Activated CD4-positive, alpha-beta T cell treated with anti-CD3 and anti-CD28 coated beads, Interleukin-2, amount 10 ng/mL, durations not matched to agents 24 days and 14 days (primary cell): ENCODE measurements at places on chromosomes 4 and X. TPM values are rescaled to one million over a fixed set of nuclear protein-coding genes. Genes with fewer than 3 reads are reported as not detected.
A peak's percentile ranks its signal among the peaks of the same experiment; 100 is the strongest.

The CENPVL1 gene
- not detected in 2 replicates for total RNA-seq

DNA sequence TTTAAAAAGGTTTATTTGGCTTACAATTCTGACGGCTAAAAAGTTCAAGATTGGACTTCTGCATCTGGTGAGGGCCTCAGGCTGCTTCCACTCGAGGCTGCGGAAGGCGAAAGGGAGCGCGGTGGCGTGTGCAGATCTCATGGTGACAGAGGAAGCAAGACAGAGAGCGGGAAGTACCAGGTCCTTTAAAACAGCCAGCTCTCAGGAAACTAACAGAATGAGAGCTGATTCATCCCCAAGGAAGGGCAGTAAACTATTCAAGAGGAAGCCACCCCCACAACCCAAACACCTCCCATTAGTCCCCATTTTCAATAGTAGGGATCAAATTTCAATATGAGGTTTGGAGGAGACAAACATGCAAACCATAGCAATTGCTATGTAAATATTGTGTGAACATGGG, 2144.2 kb upstream of the AGA start:
- no peak for DNase-seq

GRCh38 chr4:158015241-158015640, 157.6 kb downstream of the GASK1B start:
- no peak for DNase-seq

The TMEM187 gene
- 2.4 and 3.8 TPM in 2 replicates for total RNA-seq

DNA sequence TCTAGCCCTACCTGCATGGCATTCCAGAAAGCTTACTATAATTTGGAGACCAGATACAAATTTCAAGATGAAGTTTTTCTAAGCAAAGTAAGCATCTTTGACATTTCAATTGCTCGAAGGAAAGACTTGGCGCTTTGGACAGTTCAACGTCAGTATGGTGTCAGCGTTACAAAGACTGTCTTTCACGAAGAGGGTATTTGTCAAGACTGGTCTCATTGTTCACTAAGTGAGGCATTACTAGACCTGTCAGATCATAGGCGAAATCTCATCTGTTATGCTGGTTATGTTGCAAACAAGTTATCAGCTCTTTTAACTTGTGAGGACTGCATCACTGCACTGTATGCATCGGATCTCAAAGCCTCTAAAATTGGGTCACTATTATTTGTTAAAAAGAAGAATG, 17.6 kb downstream of the THAP9 start:
- DNase-seq, result no peak

The GLRA2 gene
- total RNA-seq, result not detected in 2 replicates

DNA sequence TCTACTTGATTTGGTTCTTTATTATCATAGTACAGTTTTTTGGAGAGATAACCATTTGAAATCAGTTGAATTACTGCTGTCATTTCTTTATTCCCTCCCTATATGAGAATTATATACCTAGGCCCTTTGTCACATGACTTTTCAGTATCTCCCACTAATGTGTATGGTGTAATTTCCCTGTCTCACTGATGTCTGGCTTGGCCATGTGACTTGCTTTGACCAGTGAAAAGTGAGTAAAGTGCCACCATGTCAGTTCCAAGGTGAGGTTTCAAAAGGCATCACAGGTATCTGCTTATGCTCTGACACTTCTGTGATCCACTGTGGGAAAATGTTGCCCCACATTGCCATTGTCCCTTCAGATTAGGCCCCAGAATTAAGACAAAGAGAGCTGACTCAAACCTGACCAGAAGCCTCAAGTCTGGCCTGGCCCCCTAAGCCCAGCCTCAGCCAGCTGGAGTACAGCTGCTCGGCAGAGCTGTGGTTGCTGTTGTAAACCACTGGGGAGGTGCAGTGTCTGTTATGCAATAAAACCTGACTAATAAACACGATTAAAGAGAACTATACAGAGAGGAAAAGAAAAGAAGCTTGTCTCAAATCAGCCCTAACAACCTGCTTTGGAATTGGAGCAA, 27.5 kb downstream of the SETD7 start:
- DNase-seq, result no peak

The NKX3-2 gene
- total RNA-seq, result not detected in 2 replicates

The DRP2 gene
- total RNA-seq, result 0.28 and 0.31 TPM in 2 replicates

- peak; percentile 88 for DNase-seq
Measured at GRCh38 chr4:244471-244870, 60.8 kb downstream of the ZNF732 start.

The SYTL5 gene
- total RNA-seq, result not detected in 2 replicates

GRCh38 chr4:77170926-77171325, 13.9 kb downstream of the CCNG2 start:
- DNase-seq, result no peak

- no peak for DNase-seq
Measured at GRCh38 chr4:38241541-38241940, 281.3 kb downstream of the PTTG2 start.

GRCh38 chrX:129831091-129831885, 12.4 kb downstream of the ZDHHC9 start:
- DNase-seq, result no peak

GRCh38 chr4:8645753-8646124, 53.2 kb downstream of the CPZ start:
- DNase-seq, result no peak

DNA sequence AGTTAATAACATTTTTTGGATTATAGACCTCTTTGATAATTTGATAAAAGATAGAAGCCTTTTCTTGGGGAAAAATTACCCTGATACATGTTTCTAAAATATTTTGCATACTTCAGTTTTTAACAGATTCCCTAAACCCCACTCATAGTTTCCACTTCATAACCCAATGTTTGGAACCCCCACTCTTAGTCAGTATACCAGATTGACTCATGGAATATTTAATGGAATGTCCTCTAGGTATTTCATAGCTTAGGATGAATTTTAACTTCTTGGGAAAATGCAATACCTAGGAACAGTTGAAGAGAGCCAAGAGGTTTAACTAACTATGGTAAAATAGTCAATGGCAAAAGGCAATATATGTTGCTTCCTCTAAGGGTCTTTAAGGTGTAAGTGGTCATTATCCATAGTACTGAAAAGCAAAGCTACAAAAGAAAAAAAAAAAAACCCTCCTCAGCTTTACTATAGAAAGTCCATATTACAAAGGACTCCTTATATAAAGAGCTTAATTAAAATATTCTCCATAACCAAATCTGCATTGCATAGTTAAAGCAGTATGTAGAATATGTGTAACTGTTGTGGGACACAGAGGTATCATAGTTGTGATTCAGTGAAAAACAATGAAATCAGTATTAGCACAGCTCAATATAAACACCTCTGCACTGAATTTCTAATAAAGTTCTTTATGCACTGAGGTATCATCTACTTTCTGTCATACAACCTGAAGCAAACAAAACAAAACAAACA, 159.9 kb downstream of the PCDH7 start:
- no peak for DNase-seq

DNA sequence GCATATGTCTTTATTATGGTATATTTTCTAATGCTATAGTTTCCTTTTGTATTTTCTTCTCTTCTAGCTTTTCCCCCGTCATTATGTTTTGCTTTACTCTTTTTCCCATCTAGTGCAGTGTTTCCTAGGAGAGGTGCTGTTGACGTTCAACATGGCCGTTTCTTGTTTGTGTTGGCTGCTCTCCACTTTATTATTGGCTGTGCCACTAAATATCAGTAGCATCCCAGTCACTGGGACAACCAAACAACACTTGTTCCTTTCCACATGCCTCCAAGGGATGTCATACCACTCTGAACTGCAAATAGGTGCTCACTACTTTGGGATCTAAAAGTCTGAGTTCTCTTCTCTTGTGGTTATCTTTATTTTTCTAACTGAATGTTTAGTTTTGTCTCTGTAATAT, 26.5 kb downstream of the GBA3 start:
- no peak for DNase-seq

- DNase-seq, result no peak
Measured at GRCh38 chrX:9708086-9708485, 57.6 kb downstream of the GPR143 start.

DNA sequence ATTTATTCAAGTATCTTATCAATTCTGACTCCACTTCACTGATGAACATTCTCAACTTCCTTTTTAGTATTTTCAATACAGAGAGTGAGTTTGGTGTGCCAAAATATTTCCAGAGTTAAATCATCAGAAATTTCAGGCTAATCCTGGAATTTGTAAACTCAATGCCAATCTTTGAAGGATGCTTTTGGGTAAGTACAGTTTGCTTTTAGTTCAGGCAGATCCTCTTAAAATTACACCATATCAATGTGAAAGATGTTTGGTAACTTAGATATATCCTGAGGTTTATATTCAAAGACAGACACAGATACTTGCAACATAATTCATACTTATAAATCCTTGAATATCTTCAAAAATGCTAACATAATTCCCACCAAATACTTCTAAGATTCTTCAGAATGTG, 76.0 kb upstream of the FAM47B start:
- DNase-seq, result no peak

DNA sequence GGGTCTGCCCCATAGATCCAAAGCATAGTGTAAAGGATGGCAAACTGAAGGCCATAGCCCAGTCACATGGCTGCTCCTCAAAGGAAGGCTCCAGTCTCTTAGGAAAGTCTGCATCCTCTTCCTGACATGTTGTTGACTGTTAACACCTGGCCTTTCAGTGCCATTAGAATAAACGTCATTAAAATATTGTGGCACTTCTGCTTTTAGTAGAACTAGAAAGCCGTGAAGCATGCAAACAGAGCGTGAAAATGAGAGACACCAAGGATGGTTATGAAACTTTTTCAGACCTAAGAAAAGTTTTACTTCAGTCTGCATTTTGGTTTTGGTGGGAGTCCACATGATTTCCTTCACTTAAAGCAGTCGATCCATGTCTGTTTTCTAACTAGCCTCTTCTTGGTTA, 41.1 kb upstream of the AFF2 start:
- no peak for DNase-seq

DNA sequence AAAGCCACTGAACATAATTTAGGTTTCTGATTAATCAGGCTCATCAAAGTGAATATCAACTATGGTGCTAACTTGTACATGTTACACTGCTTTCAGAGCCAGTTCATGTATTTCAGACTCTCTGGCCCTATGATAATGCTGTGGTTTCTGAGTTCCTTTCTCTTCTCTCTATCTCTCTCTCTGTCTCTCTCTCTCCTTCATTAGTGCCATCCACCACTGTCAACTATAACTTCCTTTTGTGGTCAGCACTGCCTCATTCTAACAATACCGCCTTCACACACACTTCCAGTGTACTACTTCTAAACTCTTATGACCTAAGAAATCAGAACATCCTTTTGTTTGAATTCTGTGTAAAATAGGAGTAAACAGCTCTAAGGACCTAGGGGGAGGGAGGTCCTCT, 907.1 kb downstream of the RPA4 start:
- no peak for DNase-seq

DNA sequence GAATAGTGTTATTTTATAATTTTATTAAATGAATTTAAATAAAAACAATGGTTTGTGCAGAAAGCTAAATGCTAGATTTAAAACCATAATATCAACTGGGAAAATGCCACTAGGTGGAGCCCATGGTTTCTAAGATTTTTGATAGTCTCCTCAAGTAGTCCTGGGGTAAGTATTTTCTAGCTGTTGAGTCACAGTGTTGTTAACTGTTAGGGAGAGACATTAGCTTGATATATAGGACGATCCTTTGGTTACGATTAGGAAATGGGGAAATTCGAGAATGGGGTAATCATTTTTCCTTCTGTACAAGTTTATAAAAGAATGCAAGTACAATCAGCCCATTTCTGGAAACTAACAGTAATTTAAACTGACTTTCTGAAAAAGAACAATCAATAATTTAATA, 378.4 kb downstream of the ANKRD50 start:
- no peak for DNase-seq

DNA sequence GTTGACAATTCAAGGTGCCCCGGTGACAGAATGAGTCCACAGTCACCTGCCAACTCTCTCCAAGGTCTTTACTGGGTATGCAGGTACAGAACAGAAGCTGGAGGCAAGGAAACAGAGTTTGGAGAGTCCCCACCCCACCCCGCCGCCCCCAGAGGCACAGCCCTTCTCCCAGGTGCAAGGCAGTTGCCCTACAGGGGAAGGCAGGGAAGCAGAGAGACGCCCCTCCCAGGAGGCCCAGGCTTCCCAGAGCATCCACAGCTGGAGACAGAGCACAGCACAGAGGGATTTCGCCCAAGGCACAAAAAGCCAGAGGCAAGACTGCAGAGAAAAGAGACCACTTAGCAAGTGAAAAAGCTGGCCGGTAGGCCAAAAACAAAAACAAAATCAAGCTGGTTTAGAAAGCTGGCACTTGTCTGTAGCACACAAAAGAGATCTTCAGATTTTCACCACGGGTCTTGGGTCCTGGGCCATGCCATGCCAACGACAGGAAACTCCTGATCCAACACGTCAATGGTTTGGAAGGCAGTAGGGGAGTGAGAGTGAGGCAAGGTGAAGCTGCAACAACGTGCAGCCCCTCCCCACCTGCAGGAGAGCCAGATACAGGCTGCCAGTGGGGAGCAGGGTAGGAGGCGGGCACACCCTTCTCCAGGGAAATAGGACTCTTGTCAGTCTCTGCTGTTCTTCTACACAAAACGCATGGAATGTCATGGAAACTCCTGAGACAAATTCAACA, 113.3 kb downstream of the AFAP1 start:
- no peak for DNase-seq

The CCDC160 gene
- total RNA-seq, result not detected in 2 replicates

The NR3C2 gene
- total RNA-seq, result 0.14 and 0.28 TPM in 2 replicates

GRCh38 chr4:147799986-147800555, 68.2 kb downstream of the ARHGAP10 start:
- peak; percentile 90 for DNase-seq

The PLXNB3 gene
- total RNA-seq, result 0.43 and 0.49 TPM in 2 replicates
